Activated naive CD4-positive, alpha-beta T cell (primary cell): ENCODE measurements at places on chromosomes 5 and 9.

DNA sequence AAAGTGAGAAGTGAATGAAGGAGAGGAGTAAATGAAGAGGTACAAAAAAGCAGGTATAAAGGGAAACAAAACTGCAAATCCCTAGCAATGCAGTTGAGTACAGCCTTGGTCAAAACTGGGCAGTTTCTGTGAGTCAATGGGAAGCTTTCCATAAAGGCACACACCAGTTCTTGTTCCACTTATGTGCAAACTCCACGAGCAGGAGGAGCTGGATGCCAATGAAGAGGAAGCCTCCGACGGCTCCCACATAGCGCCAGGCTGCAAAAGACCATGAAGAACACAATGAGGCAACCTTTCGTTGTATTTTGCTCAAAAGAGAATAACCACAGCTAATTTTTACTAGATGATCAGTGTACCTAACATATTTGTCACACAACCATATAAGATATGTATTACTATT lies 81.1 kb downstream of the SERINC5 start:
- no peak for DNase-seq

DNA sequence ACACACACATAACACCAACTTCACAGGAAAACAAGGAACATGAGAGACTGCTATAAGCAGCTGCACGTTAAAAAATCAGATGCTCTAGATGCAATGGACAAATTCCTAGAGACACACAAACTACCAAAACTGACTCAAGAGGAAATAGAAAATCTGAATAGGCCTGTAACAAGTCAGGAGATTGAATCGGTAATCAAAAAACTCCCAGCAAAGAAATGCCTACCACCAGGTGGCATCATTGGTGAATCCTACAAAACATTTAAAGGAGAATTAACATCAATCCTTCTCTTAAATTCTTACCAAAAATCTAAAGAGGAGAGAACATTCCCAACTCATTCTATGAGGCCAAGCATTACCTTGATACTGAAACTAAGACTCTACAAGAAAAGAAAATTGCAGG lies 54.9 kb downstream of the NDST1 start:
- no peak for DNase-seq

DNA sequence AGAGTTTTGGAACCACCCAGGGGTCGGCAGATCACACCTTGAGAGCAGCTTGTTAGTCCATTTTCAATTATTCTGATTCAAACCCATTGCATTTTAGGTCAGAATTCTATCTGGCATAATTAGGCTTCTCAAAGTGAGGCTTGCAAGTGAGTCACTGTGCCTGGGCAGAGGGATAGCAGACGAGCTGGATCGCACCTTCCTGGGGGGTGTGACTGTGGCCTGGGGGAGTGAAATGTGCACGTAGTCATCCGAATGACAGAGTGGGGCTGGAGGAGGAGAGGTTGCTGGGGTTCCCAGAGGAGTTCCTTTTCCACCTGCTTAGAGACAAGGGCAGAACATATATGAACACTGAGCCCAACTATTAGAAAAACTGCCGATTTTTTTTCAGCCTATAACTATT lies 31.7 kb downstream of the SPACA9 start:
- DNase-seq: no peak

DNA sequence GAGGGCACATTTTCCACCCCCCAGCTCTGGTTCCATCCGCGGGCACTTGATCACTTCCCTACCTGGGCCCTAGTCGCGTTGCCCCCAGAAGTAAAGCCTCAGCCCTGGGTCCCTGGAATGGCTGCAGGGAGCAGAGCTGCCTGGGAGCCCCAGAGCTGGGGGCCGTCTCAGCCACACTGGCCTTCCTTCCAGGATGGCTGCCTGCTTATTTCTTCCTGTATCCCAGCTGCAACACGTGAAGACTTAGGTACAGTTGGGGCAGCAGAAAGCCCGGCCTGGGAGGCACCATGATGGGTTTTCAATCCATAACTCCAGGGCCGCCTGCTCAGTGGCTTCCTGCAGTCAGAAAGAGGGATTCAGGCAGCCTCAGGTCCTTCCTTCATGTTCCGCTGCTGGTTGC lies 232.3 kb downstream of the IRX2 start:
- DNase-seq: no peak

GRCh38 chr5:107456281-107456715 lies 214.4 kb downstream of the EFNA5 start:
- DNase-seq: no peak

DNA sequence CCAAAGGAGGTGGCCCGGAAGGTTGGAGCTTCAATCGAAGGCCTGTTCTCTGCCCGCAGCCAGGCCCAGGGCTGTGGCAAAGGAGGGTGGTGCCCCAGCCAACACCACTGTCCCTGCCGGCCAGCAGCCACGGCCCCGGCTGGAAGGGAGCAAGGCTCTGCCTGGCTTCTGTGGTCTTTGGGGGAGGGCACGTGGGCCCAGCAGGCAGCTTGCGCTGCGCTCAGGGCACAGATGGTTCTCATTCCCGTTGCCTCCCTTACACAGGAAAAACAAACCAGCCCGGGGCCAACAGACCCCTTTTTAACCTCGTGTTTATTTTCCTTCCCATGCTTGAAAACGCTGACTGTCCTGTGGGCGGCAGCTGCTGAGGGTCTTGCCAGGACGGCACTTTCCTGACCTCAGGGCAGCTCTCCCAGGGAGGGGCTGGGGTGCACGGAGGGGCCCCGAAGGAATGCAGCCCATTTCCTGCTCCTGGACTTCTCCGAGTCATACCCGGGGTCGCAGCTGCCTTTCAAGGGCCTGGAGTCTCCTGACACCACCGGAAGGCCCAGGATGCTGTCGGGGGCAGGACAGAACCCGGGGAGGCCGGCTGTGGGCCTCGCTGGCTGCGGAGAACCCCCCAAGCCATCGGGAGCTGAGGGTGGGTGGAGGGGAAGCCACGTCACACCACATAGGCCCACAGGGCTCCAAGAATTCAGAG lies 1.1 kb upstream of the GPSM1 start:
- no peak for DNase-seq

DNA sequence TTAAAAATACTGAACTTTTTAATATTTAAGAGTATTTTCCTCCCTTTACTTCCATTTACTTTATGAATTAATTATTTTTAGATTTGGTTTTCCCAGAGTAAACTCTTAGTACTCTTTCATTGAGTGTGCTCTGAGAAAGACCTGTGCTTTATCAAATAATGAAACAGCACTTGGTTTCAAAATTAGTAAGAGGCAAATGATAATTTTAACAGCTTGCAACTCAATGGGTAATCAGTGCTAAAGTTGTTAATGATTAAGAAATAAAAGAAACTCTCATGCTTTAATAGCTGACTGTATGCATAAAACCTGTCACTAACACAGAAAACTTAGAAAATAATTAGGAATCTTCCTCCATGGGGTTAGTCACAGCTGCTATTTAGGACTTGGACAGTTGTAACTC lies 244.4 kb downstream of the RFX3 start:
- no peak for DNase-seq

DNA sequence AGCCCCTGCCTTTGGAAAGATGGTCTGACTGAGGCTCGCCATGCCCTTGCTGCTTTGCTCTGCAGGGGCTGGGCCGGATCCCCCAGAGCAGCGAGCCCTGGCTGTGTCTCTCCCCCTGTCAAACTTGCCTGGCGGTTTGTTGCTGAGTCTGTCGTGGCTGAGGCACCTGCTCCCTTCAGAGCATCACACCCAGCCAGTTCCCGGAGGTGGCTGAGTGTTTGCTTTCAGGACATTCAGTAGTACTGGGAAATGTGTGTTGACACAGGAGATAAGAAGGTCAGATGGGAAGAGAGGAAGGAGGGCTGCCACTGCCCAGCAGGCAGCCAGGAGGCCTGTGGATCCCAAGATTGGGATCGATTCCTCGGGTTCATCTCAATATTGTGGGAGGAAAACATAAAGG lies 62.9 kb downstream of the GADD45G start:
- no peak for DNase-seq

GRCh38 chr5:366541-367357 lies 45.2 kb downstream of the AHRR start:
- DNase-seq: no peak

GRCh38 chr5:3024976-3025375 lies 273.5 kb upstream of the IRX2 start:
- no peak for DNase-seq

DNA sequence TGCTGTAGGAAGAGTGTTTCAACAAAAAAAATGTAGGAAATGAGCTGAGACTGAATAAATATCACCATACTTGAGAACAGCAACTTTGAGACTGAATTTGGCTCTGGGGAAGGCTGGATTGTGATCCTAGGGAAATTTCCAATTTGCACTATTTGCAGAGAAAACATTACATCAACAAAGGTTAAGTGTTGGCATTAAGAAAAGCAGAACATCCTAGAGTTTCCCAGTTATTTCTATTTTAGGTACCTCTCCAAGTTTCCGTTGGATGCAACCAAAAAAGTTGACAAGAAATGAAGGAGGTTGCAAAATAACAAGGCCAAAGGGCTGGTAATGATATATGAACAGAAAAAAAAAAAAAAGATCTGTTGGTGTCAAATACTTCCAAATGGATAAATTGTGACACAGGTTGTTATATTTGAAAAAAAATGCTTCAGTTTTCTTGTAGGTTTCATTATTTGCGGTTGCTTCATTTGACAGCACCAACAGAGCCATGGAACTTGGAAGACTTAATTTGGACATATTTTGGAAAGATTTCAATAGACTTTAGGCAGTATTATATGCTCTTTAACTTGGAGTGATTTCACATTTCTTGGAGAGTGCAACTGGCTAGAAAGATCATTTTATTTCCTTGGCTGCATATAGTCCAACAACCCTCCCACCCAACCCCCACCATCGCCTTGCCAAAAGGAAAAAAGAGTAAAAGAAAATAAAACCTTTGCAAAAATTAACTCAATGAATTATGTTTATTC lies 230.8 kb downstream of the ZNF608 start:
- DNase-seq: no peak

DNA sequence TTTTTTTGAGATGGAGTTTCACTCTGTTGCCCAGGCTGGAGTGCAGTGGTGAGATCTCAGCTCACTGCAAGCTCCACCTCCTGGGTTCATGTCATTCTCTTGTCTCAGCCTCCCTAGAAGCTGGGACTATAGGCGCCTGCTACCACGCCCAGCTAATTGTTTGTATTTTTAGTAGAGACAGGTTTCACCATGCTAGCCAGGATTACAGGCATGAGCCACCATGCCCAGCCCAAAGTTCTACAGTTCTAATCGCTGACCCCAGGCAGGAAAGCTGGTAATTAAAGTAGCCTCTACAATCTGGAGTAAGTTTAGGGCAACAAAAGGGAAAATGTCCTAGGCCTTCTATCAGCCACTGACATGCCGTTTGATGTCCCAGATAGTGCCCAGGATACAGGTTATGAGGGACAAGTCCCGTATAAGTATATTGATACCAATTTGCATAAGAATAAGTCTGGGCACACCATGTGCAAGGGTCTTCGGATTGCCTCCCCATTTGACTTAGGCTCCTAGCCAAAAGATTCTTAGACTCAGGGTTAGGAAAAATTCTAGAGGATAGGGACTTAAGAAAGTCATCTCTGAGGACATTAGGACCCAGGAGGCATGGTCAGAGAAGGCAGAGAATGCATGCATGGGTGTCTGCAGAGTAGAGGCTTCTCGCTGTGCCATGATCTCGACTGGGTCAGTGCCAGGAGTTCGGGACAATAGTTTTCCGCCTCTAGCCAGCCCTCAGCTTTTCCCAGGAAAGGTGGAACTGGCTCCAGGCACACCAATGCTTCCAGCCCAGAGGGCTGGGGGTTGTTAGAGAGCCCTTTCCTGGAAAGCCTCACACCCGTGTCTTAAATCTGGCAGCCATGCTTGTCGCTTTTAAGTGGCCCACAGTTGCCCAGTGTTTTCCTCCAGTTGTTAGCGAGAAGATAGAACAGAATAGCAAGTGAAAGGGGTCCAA lies 1111.1 kb downstream of the TAF11L14 start:
- no peak for DNase-seq

GRCh38 chr5:93092349-93093105 lies 488.5 kb downstream of the NR2F1-AS1 start:
- DNase-seq: no peak

GRCh38 chr9:127628758-127629467 lies 16.8 kb downstream of the STXBP1 start:
- DNase-seq: no peak

GRCh38 chr5:83726912-83727311 lies 6.3 kb upstream of the HAPLN1 start:
- DNase-seq: no peak

DNA sequence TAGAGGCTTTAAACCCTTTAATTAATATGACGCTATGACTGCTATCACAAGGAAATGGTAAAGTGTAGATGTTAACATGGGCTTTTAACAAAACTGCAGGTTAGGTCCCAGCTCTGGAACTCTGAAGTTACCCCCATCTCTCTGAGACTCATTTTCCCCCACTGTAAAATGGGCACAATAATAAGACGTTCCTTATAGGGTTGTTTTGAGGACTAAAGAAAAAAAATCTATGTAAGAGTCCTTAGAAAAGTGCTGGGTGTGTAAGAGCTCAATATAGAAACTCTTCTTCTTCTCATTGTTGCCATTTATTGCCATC lies 45.8 kb upstream of the STK32A start:
- DNase-seq: no peak

DNA sequence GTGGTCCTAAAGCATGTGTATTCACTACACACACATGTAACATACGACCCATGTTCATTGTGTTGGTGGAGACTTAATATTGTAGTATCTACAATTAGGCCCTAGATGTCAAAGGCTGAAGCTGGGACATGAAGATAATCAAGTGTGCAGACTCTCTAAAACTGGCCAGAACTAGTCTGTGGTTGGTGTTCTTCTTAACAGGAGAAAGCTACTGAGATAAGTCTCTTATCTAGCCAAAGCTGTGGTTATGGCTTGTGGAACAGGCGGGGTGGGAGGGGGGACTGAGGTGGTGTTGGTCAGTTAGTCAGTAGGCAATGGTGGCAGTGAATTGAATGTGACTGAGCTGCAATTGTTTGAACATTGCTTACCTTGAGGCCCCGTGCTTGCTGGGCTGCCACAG lies 112.7 kb upstream of the SLC24A2 start:
- DNase-seq: no peak

GRCh38 chr5:125719681-125720347 lies 703.4 kb upstream of the GRAMD2B start:
- no peak for DNase-seq

DNA sequence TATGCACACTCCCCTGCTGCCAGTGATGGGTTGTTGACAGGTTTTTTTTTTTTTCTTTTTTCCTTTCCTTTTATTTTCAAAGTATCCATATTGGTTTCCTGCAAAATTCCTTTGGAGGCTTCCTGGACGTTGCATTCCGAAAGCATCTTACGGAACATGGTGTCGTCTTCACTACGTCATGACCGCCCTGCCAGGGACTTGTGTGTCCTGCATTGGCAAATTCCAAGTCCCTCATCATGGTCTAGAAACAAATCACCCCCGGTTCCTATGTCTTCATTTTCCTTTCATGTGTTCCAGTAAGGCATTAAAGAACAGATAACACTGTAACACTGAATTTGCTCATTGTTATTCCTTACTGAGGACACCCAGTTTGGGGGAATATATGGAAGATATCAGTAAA lies 35.0 kb upstream of the ADAMTSL1 start:
- DNase-seq: no peak

- DNase-seq: no peak
Observed at GRCh38 chr9:38347946-38348345, 44.6 kb upstream of the ALDH1B1 start.
